ENCODE measurements at places on chromosomes 6 and 20.
A peak's percentile ranks its signal among the peaks of the same experiment; 100 is the strongest.

GRCh38 chr20:39674842-39675241 lies 712.7 kb downstream of the DHX35 start:
- DNase-seq, result no peak

DNA sequence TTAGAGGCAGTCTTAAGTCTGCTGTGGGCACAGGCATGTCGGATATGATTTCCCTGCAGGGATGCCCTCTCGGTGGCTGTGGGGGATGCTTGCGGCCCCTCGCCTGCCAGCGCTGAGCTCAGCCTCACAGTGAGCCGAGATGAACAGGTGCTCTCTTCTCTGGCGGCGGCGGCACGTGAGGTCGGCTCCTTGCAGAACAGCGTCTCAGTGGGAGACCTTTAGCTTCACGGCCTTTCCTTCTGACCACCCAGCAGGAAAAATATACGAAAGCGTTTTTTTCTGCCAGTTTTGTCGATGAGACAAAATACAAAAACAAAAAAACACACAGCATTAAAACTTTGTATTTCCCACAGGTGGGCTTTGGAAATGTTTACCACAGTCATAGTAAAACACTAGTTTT lies 23.6 kb downstream of the FOXA2 start:
- no peak for DNase-seq

DNA sequence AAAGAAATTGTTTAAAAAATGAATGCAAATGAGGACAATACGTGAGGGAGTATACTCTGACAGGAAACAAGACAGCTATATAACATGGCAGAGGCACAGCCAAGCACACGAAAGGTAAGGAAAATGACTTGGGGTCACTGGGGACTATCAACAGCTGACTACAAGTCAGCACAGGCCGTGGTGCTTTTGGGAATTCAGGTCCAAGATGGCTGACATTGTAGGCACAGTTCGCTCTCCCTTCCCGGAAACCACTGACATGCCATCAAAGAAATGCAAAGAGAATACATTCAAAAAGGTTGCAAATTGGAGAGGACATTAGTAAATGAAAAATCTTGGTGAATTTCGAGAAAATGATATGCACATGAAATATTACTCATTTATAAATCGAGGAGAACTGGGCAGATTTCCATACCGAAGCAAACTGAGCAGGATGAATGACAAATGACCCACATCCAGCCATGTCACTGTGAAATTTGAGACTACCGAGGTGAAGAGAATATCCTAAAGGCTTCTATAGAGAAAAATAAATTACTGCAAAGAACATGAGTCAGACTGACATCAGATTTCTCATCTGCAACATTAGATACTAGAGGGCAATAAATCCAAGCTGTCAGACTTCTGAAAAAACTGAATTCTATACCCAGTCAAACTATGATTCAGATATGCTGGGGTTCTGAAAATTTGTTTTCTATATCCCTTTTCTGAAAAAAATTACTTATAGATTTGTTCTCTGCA lies 391.1 kb downstream of the BTBD9 start:
- DNase-seq, result no peak

- peak; percentile 9 for DNase-seq
Measured at GRCh38 chr20:14948416-14948815, 611.0 kb upstream of the FLRT3 start.

DNA sequence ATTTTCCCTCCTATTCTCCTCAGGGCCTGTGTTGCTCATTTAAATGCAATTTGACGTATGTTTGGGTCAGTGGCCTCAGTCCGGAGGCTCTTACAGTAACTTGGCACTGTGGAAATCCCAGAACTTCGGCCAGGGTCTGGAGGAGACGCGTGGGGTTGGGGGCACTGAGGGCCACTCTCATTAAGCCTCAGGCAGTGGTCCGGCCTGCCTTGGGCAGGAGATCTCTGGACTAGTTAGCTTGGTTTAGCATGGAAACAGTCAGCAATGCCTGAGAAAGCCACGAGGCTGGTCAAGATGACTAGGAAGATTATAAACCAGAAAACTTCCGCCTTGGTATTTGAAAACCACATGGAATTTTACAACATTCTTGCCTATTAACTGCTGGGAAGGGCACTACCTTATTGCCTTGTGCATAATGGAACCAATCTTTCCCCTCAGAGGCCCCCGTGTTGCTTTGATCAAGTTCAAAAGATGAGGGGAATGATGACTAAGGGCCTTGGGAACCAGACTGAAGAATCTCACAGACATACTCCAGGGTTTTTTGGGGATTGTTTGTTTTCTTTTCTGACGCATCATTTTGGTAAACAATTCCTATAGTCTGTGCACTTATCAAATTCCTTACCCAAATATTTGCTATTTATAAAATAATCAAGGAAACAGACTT lies 206.0 kb upstream of the PREP start:
- DNase-seq, result no peak

DNA sequence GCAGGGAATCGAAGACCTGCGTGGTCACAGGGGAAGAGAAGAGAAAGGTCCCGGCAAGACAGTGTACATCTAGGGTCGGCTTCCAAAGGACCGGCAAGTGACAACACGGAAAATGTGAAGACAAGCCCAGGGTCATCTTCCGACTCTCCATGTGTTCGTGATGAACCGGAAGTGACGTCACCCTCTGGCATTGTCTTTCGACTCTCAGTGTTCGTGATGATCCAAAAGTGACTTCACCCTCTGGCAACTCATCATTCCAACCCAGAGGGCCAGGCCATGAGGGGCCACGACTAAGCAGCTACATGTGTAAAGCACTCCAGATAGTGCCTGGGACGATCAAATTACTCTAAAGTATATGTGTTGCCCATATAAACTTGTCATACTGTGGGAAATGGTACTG lies 290.8 kb downstream of the THBS2 start:
- no peak for DNase-seq

- peak; percentile 66 for DNase-seq
Measured at GRCh38 chr6:52352239-52353018, 9.5 kb upstream of the PAQR8 start.

- no peak for DNase-seq
Measured at GRCh38 chr6:45706319-45706718, 309.3 kb downstream of the CLIC5 start.

- peak; percentile 28 for DNase-seq
Measured at GRCh38 chr6:116444092-116444491, 17.1 kb upstream of the CALHM6 start.

DNA sequence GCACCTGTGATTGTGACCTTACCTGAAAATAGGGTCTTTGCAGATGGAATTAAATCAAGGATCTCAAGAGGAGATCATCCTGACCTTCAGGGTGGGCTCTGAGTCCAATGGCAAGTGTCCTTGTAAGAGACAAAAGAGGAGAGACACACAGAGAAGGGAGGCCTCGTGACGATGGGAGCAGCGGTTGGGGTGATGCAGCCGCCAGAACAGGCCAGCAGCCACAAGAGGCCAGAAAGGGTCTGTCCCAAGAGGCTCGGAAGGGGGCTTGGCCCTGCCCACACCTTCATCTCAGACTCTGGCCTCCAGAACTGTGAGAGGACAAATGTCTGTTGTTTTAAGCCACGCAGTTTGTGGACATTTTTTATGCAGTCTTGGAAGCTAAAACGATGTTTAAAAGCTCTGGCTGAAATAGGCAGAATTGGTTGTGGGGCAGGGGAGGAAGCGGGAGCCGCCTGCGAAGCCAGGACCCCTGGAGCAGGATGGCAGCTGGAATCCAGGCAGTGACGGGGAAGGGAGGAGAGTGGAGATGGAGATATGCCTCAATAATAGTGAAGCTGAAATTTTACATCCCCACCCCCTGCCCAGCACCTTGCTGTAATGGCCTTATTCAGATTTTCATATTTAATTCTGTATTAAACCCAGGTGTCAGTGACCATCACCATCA lies 216.4 kb downstream of the ANKRD60 start:
- no peak for DNase-seq

Measured in Ammon's horn (tissue), 1 donor.